Esophagus muscularis mucosa (tissue), 4 donors: ENCODE measurements at places on chromosomes 5 and 9.

GRCh38 chr5:151663617-151664293 is 23.0 kb downstream of the SPARC start:
- H3K4me1 ChIP-seq, result peaks cover 70% of the 10 kb centered on the region
- H3K36me3 ChIP-seq, result peaks cover 62% of the 10 kb centered on the region
- peak overlapping the region; percentile 75 for H3K27ac ChIP-seq

GRCh38 chr5:117454716-117455212 is 880.1 kb upstream of the SEMA6A start:
- H3K4me1 ChIP-seq, result no peaks in the 10 kb centered on the region
- H3K27ac ChIP-seq, result no peak overlapping the region
- no peak for DNase-seq
- H3K27me3 ChIP-seq, result no peaks in the 10 kb centered on the region

GRCh38 chr5:72428669-72429068 is 78.5 kb downstream of the ZNF366 start:
- no peak overlapping the region for H3K4me3 ChIP-seq
- DNase-seq, result no peak
- H3K27ac ChIP-seq, result peak overlapping the region; percentile 64
- no peaks in the 10 kb centered on the region for H3K36me3 ChIP-seq

DNA sequence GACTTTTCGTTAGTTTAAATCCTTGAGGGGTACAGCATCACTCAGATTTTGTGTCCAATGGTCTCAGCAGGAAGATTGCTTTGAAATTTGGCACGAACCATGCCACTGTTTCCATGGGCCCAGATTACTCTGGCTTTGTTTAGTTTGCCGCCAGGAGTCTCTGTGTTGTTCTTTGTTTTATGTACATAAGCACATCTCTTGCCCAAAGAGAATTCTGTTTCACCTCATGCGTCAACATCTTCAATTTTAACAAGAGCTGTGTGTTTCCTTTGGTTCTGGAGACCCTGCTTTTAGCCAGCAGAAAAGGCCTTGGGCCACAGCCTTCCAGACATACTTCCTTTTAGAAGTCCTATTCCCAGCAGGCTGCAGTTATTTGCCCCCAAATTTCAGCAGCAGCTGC is 62.4 kb downstream of the TNPO1 start:
- DNase-seq, result no peak
- H3K4me1 ChIP-seq, result no peaks in the 10 kb centered on the region
- no peaks in the 10 kb centered on the region for H3K27me3 ChIP-seq
- no peak overlapping the region for H3K4me3 ChIP-seq

- H3K4me3 ChIP-seq, result no peak overlapping the region
- DNase-seq, result peak; percentile 19
- no peaks in the 10 kb centered on the region for H3K36me3 ChIP-seq
- H3K27me3 ChIP-seq, result no peaks in the 10 kb centered on the region
- H3K4me1 ChIP-seq, result peaks cover 61% of the 10 kb centered on the region
Observed at GRCh38 chr9:71761938-71762353, 6.4 kb downstream of the CEMIP2 start.

DNA sequence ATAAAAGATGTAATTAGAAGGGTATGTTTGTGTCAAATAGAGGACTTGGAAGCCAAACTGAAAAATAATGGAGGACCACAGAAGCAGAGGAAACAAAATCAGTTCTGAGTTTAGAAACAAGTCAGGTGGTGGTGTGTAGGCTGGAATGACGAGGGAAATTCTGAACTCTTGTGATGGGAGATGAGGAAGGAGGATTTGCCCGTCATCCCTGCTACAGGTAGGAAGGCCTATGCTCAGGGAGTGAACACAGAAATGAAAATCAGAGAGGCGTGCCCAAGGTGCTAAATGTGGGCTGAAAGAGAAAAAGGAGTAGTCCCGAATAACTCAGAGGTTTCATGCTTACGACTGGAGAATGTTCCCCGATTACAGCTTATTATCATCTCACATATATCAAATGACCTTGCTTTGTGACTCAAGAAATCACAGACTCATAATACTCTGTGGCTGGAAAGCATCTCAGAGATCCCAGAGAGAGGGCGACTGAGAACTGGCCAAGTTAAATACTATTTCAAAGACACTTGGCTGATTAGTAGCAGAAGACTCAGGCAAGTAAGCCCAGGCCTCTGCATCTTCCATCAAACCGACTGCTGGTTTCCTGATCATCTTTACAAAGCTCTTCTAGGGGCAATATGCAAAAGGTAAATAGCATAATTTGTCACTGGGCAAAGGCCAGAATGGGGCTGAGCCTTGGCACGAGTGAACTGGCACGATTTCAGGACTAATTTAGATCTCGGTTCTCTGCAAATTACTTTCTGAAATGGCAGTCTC is 126.0 kb downstream of the SUSD1 start:
- no peaks in the 10 kb centered on the region for H3K27me3 ChIP-seq
- peak overlapping the region; percentile 62 for H3K27ac ChIP-seq
- H3K4me3 ChIP-seq, result no peak overlapping the region

DNA sequence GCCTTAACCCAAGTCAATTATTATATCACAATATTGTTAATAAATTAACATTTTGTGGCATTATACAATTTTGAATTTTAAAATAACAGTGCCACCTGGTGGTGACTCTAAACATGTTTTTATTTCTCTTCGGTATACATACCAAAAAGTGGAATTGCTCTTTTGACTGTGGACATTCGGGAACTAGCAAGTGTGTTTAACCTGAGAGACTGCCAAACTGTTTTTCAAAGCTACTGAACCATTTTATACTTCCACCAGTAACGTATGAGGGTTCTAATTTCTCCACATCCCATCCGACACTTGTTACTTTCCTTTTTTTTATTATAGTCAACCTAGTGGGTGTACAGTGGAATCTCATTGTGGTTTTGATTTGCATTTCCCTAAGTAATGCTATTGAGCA is 18.3 kb upstream of the HSDL2 start:
- H3K27ac ChIP-seq, result no peak overlapping the region
- H3K36me3 ChIP-seq, result no peaks in the 10 kb centered on the region
- no peak for DNase-seq
- no peak overlapping the region for H3K4me3 ChIP-seq
- H3K27me3 ChIP-seq, result no peaks in the 10 kb centered on the region
